Lower lobe of right lung (tissue), 2 donors: ENCODE measurements at places on chromosomes 3 and 15.

- DNase-seq, result no peak
Measured at GRCh38 chr3:178382449-178383061, 153.7 kb upstream of the KCNMB2 start.

- DNase-seq, result no peak
Measured at GRCh38 chr3:141998669-141999290, 122.3 kb downstream of the ATP1B3 start.

DNA sequence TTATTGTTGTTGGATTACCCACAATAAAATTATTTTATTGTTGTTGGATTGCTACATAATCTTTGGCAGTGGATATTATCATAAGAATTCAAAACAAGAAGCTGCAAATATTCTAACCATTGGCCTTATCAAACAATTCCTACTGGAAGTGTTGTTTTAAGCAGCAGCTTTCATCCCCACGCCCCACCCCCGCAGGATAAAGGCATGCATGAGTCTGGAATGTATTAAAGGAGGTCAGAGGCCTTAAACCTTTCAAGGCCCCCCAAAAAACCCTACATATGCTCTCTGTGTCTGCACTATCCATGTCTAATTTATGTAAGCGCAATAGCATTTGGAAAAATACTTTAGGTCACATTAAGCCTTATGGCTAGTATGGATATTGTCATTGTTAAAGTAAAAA lies 23.1 kb downstream of the P3H2 start:
- no peak for DNase-seq

GRCh38 chr3:5096336-5097008 lies 25.6 kb upstream of the ARL8B start:
- no peak for DNase-seq

DNA sequence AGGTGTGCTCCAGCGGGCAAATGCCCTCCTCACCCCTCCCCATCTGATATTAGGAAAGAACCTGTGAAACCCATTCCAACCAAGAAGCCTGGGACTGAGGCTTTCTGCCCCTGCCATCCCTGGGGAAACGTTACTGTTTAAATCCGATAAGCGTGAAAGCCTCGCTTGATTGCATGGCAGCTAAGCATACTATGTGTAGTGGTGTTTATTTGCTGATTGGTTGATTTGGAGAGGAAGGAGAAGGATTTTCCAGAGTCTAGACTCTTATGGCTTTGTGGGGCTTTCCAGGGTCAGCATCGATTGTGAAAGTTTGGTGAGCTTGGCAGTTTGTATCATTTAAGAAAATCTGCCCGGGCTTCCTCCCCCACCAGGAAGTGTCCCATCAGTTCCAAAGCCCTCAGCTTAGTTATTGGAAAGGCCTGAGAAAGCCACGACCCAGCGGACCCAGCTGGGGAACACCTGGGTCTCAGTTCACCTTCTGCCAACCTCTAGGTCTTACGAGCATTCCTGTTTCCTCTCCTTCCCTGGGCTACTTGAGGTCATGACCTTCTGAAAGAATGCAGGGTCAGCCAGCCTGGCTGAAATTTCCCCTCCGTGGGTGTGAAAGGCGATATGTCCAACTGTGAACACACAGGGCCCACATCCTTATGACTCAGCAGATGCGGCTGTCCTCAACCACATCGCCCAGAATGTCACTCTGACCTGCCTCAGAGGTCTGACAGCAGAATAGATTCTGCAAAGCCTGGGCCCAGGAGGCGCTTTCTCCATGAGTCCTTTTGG lies 62.8 kb upstream of the HERC1 start:
- DNase-seq, result no peak

GRCh38 chr15:33057845-33058244 lies 136.7 kb downstream of the FMN1 start:
- DNase-seq, result no peak

DNA sequence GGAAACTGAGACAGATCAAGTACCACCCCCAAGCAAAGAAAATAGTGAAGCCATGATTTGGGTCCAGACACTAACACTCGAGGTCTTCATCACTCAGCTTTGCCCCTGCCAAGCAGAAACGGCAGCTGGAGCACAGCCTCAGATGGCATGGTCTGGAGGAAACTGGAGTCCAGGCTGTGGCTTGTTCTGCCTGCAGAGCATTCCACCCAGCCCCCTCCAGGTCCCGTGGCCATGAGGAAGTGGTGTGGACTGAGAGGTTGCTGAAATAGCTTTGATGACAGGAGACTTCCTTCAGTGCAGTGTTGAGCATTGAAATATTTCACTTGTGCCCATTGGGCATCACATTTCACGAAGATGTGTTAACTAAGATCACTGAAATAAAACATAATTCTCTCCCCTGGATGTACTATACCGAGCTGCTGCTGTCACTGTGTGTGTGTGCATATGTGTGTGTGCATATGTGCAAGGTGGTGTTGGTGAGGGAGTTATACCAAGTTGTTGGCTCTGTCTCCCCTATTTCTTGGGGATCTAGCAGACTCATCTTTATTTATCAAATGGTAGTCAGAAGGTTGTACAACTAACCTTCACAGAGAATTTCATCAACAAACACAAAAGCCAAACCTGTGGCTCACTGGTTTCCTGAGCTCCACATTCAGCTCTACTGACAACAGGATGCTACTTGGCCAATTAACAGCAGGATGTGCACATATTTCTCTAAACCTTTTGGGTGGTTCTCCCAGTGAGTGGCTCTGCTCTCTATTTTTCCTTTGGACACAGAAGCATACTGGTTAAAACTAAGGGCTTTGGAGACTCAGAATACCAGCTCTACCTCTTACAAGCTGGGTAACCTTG lies 660.1 kb upstream of the CFAP20DC start:
- DNase-seq, result peak; percentile 82

DNA sequence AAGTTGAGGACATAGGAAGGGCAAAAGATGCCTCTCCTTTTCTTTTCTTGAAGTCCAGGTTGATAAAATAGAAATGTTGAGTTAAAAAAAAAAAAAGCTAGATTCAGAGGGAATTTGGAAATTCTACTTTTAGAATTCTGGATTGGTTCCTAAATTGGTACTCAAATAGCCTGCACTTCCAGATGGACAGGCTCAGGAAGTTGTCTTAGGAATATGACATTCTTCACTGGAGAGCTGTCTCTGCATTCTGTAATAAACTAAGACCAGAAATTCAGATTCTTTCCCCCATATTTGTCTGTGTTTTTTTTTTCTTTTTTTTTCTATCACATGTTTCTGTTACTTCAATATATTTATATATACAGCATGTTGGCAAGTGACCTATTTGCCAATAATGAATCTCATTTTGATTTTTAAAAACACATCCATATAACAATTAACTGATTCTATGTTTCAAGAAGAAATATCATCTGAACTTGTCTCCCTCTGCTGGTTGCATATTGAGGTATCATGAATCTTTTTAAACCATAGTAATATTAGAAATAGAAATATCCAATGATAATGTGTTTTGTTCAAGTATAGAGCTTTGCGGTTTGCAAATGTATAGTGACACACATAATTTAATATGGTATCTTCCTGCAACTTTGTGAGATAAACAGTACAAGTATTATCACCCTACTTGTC lies 8.5 kb upstream of the LSAMP start:
- no peak for DNase-seq

GRCh38 chr3:113676261-113676660 lies 20.2 kb downstream of the USF3 start:
- DNase-seq, result no peak

GRCh38 chr3:140236836-140237501 lies 302.0 kb downstream of the CLSTN2 start:
- DNase-seq, result no peak

- DNase-seq, result no peak
Measured at GRCh38 chr15:83549623-83550022, 102.5 kb downstream of the SH3GL3 start.

DNA sequence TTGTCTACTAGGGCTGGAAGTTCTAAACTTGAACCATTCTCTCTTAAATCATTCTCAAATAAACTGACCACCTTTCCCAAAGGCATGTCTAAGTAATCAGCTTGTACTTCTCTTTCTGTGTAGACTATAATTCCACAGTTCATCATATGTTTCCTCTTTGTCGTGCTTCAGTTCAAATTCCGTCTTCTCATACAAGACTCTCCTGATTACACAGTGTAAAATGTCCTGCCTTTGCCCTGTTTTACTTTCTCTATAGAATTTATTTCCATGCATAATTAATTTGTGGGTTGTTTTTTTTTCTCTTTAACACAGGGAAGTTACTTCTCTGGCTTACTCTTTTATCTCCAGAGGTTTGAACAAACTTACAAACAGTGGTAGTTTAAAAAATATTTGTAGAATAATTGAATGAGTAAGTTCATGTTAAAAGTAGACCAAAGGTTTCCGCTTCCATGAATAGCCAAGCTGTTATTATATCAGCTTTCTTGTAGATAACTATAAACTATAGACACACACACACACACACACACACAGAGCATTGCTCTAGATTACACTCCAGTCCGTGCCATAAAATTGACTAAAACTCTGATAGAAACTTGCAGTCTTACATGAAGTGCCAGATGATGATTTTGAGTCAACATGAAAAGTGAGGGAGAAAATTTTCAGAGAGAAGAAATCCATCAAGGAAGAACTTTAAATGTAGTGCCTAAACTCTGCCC lies 119.0 kb downstream of the SUCNR1 start:
- DNase-seq, result no peak

- no peak for DNase-seq
Measured at GRCh38 chr3:127131424-127132170, 61.3 kb upstream of the PRR23E start.

- DNase-seq, result no peak
Measured at GRCh38 chr15:57540211-57540610, 51.5 kb upstream of the MYZAP start.

GRCh38 chr3:64900617-64901521 lies 213.1 kb upstream of the ADAMTS9 start:
- no peak for DNase-seq

DNA sequence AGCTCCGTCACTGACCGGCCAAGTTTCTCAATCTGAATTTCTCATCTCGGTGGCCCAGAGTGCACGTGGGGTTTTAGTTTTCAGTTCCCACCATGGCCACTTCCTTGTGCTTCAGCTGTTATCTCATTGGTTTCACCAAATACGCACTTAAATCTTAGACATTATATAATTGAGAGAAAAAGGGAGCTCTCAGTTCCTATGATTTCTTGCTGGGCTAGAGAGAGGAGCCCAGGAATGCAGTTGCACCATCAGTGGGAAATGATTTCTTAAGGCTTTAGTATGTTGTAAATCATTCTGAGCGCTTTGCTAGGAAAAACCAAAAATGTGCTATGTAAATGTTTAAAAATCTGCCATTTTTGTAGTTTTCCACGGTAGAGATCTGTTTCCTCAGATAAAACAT lies 53.2 kb downstream of the OXNAD1 start:
- DNase-seq, result no peak

DNA sequence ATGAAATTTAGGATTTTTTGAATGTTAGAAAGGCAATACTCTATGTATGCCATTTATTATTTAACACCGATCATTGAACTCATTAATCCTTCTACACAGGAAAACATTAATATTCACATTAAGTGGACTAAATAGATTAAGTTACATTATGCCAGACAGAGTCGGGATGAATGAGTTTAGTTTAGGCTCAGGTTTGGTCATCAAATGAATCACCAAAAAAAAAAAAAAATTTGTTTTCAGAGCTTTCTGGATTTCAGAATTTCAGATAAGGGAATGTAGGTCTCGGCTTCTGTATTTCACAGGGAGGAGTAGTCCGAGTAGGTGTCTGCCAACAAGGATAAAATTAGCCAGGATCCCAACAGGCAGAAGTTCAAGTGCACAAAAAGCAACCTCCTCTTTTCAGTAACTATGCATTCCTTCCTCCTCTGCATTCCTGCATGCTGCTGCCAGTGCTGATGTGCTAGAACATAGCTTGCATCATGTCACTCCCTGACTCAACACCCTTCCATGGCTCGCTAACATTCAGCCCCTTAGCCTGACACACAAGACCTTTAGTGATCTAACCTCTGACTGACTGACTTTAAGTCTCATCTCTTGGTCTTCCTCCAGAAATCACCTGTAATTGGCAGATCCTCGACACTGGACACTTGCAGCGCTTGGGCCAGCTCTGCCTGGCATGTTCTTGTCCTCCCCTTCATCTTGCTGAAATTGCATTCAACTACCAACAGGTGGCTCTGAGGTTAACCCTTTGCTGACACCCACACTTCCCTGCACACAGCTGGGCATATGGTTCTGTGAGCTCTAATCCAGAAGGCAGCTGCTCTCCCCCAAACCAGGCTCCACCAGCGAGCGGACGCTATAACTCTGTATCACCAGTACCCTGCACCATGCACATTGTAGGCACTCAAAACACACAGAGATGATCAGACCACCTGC lies 145.4 kb upstream of the PROK2 start:
- no peak for DNase-seq

DNA sequence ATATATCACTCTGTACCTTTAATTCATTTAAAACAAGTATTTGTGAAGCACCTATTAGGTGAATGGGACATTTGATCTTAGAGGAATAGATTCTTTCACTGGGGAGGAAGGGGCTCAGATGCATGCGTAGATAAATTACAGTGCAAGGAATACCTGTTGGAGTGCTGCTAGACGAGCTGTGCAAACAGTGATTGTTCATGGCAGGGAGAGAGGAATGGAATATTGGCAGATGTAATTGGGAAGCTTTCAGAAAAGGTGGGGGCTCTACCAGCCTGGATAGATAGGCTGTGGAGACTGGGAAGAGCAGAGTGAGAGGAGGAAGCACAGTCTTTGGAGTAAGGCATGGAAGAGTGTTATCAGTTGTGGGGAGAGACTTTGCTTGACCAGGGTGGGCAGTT lies 116.8 kb downstream of the AKAP13 start:
- DNase-seq, result no peak

DNA sequence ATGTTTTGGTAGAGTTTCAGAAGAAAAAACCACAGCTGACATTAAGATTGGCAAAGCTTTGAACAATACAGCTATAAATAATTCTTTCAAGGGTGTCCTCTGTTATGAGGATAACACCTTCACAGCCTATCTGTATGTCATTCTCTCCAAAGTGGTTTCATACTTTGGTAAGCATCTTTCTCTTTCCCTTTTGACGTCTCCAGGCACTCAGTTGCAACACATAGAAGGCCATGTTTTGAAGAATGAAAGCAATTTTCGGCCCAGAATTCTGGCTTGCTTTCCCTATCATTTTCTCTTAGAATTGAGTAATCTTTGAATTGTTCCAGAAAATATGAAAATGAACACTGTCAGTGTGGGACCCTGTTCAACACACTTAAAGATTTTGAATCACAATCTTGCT lies 200.0 kb upstream of the CBLB start:
- DNase-seq, result no peak

DNA sequence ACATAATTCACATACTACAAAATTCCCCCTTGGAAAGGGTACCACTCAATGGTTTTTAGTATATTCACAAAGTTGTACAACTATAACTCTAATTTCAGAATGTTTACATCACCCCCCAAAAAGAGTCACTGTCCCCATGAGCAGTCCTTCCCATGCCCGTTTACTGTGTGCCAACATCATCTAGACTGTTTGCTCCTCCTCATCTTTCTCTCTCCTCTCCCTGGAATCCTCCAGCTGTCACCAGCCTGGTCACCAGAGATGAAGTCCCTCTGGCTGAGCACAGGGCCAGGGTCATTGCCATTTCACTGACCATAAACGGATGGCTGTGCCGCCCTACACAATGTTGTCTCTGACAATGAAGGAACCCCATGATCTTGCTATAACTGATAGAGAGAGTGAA lies 45.2 kb downstream of the C2CD4B start:
- no peak for DNase-seq
